Panc1 (cell line): ENCODE measurements at places on chromosomes 12 and 14.

DNA sequence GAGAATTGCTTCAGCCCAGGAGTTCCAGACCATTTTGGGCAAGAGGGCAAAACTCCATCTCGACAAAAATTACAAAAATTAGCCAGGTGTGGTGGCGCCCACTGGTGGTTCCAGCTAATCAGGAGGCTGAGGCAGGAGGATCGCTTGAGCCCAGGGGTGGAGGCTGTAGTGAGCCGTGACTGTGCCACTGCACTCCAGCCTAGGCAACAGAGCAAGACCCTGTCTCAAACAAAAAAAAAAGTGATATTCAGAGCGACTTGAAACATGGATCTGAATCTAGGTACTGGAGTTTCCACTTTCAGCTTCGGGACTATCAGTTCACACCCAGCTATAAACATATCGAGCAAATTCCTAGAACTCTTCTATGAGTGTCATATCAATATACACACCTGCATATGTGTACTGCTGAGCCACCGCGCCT, 16.3 kb upstream of the RNF34 start:
- no peak for DNase-seq

DNA sequence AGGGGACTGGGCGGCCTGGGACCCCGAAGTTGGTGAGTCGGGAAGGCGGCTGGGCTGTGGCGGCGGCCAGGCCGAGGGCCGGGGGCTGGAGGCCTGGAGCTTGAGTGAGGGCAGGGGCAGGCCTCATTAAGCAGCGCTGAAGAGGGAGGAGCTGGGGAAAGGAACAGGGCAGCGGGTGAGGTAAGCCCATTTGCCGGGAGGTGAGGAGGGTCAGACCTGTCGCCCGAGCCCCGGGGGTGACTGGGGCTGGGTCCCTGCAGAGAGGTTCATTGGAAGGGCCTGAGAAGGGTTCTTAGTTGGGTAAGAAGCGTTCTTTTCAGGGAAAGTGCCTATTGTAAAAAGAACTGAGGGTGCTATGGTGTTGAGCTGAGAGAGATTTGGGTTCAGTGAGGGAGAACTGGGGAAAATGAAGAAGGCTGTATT, 441 bp downstream of the RAB5B start:
- no peak for DNase-seq

DNA sequence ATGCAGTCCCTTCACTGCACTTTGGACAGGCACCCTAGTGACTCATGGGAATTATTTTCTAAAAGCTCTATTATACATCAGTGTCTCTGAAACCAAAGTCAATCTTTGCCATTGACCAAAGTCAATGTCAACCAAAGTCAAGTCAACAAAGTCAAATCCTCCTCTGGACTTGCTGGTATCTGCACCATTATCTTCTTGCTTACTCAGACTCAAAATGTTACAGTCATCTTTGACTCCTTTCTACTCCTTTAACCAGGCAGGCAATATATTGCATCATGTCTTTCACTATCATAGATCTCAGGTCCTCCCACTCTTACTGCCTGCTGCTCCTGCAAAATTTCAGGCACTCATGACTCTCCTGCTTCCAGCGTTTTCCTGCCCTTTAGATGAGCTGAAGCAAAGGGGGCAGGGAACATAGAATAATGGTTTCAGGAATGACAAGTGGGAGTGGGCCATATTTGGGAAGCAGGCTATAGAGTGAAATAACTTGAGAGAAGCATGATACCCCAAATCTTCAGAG, 39.2 kb downstream of the IGF1 start:
- no peak for DNase-seq

DNA sequence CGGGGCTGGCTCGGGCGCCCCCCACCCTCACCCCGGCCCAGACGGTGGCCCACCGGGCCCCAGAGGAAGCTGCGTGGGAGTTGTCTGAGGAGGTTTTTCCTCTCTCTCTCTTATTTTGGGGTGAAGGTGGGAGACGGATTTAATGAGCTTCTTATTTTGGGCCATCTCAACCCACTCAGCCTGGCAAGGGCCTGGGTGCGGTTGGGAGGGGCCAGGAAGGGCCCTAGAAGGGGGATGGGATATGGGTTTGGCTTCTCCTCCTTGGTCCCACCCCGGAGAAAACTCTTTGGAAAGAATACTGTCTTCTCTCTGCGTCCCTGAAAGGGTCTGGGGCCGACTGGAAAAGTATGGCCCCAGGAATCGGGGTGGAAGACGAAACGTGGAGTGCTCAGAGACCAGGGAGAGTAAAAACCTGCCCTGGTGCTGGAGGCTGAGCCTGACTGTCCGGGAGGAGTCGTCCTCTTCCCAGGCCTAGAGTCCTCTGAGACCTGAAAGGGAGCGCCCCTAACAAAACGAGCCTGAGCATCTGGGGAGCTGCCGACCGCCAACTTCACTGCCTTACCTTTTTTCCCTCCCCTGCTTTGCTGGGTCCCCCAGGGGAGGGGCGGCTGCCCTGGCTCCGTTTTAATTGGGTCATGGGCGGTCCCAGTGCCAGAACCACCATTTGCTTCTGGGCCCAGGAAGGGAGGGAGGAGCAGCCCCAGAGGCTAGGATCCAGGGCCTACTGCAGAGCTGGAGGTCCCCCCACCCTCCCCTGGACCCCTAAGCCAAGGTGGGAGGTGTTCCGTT, 1.6 kb downstream of the MMP14 start:
- no peak for DNase-seq

DNA sequence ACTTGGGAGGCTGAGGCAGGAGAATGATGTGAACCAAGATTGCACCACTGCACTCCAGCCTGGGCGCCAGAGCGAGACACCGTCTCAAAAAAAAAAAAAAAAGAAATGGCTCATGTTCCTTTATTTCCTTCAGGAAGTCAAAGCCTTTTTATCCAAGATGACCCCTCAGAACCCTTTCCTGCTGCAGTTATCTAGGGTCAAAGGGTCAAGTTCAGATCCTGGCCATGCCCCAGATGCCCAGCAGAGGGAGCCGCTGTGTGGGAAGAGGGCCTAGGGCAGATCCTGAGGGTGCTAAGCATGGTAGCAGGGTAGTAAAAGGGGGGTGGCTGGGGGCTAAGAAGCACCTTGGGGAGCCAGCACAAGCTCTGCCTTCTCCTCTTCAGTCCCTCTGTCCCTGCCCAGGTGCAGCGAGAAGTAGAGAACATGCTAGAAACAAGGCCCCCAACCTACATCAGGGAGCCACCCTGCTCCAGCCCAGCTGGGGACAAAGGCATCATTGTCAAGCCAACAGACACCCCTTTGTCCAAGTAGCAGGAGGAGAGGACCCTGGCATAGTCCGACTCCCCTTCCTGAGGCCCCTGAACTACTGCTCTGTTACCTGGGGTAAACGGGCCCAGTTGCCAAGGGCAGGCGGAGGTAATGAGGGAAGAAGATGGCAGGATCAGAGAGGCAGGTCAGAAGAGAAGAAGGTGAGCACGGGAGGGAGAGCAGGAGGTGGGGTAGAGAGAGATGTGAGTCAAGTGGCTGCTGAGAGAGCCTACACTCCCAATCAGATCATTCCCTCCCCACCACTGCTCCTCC, 6.5 kb downstream of the NFE2 start:
- DNase-seq: no peak

GRCh38 chr12:4829793-4830162, 79.9 kb upstream of the KCNA1 start:
- no peak for DNase-seq

DNA sequence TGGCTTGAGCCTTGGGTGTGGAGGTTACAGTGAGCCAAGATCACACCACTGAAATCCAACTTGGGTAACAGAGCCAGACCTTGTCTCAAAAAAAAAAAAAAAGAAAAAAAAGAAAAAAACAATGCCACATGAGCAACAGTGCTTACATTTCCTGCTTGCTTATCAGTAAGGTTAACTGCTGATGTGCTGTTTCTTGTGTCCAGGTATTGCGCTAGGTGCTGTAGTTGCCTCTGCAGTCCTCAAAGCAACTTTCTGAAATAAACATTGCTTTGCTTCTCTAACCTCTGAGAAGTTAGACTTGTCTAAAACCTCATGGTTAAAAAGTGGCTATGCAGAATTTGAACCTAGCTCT, 24.7 kb downstream of the RNF34 start:
- no peak for DNase-seq

DNA sequence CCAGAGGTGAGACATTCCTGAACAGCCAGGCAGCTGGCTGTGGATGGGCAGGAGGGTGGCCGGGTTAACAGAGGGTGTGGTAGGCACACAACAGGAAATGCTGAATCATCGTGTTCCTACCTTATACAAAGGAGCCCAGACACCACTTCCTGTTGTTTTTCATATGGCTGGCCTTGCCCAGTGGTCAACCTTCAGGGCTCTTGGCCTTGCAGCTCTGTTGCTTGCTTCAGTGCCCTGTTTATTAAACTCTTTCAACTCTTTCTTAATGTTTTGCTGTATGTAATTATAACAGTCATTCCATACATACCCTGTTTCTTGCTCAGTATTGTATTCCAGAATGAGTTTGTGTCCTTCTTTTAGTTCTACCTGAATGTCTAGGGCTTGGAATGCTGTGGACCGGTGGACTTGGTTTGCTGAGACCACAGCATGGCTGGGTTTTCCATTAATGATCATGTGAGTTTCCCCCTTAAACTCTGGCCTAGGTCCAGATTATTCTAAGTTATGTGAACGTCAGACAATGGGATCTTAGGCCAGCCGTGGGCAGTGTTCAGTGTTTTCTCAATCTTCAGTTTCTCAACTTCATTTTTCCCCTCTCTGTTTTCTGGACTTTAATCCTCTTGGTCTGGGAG, 11.9 kb downstream of the CFAP54 start:
- no peak for DNase-seq

DNA sequence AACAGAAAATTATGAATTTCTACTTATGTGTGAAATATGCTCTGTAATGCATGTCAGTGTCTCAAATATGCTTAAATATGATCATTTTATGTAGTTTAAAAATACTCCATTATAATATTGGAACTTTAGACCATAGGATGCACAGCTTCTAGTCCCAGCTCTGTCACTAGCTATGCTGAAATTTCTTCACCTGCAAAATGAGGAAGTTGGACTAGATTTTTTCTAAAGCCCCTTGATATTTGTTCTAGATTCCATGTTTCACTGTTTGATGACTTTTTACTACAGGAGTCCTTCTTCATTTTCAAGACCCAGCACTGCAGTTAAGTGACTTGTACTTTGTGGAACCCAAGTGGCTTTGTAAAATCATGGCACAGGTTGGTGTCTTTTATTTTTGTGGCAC, 90.1 kb downstream of the LRRK2 start:
- no peak for DNase-seq

DNA sequence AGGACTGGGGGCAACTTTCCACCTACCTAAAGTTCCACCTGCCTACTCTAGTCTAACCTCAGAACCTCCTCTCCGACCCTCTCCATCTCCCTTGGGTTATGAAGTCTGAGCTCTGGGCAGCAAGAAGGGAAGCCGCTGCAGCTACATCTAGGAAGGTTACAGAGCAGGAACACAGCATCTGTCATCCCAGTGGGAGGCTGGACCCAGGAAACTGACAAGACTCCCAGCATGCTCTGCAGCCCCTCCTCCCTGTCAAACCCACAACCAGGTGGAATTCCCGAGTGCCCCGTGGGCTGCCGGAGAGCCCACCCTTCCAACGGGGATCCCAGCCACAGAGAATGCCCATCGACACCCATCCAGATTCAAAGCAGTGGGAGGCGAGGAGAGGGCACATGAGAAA, 2.1 kb downstream of the TESC start:
- DNase-seq: no peak

DNA sequence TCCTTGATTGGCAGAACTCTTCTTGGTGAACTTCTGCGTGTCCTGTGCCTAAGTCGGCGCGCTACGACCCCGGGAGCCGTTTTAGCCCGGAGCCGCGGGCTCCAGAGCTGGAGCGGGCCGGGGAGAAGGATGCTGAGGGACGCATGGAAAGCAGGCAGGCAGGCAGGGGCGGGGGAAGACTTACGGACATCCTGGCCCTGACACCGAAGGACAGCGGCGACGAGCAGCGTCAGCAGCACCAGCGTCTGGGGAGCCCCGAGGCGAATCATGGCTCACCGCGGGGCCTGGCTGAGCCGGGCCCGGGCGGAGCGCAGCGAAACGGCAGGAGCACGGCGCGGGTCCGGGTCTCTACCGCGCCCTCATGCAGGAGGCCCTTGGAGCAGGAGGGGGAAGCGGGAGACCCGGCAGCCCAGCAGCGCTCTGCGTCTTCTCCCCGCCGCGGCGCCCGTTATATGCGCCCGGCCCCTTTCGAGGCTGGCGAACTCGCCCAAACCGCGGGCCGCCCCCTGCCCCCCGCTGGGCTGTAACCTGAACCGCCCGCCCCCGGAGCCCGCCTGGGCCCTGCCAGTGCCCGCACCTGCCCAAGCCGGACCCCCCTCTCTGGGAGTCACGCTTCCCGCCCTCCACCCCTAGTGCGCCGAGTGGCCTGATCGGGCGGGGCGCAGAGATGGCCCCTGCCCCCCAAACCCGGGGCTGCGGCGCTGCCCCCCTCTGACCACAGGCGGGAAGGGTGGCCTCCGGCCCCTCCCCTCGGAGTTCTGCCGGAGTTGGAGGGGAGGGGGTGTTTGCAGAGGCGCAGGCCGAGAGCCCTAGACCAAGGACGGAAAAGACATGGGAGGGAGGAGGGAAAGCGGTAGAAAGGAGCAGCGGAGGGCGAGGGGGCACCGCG, at the start of gene COL2A1:
TSS of gene COL2A1 (minus strand) at position 424 of the 889 bp plus-strand sequence. CDS start at position 269, 155 bp downstream.
- no peak for DNase-seq

DNA sequence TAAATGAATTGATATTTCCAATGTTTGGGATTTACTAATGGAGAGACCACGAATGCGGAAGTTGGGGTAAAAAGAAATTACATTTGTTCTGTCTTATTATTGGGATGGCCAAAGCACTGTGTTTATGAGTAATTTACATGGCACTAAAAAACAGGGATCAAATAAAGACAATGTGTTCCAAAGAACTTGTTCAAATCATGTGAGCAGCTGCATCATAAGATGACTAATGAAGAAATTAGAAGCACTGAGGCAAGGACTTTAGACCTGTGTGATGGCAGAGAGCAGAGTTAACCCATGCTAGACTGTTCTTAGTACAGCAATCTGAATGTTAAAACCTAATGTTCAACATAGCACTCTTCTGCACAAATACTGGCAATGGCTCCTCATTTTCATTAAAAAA, 34.3 kb upstream of the DCN start:
- no peak for DNase-seq

- no peak for DNase-seq
Observed at GRCh38 chr14:36658123-36659009, 3.3 kb upstream of the PAX9 start.

DNA sequence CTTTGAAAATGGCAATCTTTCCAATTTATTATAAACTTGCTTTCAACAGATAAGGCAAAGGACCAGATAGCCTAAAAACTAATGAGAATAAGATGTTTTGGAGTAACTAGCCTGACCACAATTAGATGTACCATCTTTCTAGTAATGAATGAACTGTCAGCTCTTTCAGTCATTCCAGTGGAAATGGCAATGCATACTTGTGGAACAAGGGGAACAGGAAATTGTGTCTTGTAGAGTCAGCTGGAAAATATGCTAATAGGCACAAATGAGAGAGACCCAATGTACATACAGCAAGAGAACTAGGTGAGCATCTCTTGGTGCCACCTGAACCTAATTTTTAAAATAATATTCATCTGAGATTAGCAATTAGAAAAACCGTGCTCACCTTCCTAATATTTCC, 76.1 kb upstream of the GPHB5 start:
- no peak for DNase-seq

GRCh38 chr12:2640281-2640680, 154.5 kb upstream of the FKBP4 start:
- DNase-seq: no peak

GRCh38 chr14:60323199-60323896, 74.3 kb downstream of the PPM1A start:
- no peak for DNase-seq

- DNase-seq: no peak
Observed at GRCh38 chr12:4193821-4194220, 79.7 kb upstream of the CCND2 start.

- DNase-seq: no peak
Observed at GRCh38 chr12:23093488-23093887, 468.5 kb downstream of the ETNK1 start.
